ENCODE measurements at places on chromosomes 12 and 14. TPM values are rescaled to one million over a fixed set of nuclear protein-coding genes. Genes with fewer than 3 reads are reported as not detected.

TESPA1 gene
- total RNA-seq, result 98.2 TPM

CISTR gene
- total RNA-seq, result not detected

MIPOL1 gene
- total RNA-seq, result not detected

MYRFL gene
- not detected for total RNA-seq

SLC6A15 gene
- total RNA-seq, result not detected

PLCZ1 gene
- not detected for total RNA-seq

ACRBP gene
- 0.58 TPM for total RNA-seq

SPIC gene
- total RNA-seq, result not detected

CEP83 gene
- total RNA-seq, result 12.1 TPM

IGF1 gene
- not detected for total RNA-seq

HSPA2 gene
- total RNA-seq, result 1.9 TPM

SRSF9 gene
- 124 TPM for total RNA-seq

KERA gene
- not detected for total RNA-seq

TMEM30B gene
- 8.9 TPM for total RNA-seq

SDS gene
- not detected for total RNA-seq

PPP1R12A gene
- total RNA-seq, result 76.4 TPM

KDM2B gene
- 62.6 TPM for total RNA-seq

C3AR1 gene
- total RNA-seq, result 1.4 TPM

DYRK2 gene
- total RNA-seq, result 135 TPM

KRT80 gene
- not detected for total RNA-seq

CBLN3 gene
- total RNA-seq, result 1.7 TPM

FRMD6 gene
- 1.5 TPM for total RNA-seq

KRT77 gene
- total RNA-seq, result 0.11 TPM

KRT75 gene
- not detected for total RNA-seq

PLBD1 gene
- 1.3 TPM for total RNA-seq

G2E3 gene
- 23.8 TPM for total RNA-seq

ACSM4 gene
- not detected for total RNA-seq

All from CD4-positive, alpha-beta T cell (primary cell).